ENCODE measurements at places on chromosomes 11 and 22.

GRCh38 chr11:59574467-59574866 is 41.1 kb downstream of the OSBP start:
- no peak for DNase-seq

- DNase-seq = no peak
Measured at GRCh38 chr11:62830904-62831519, 839 bp downstream of the STX5 start.

GRCh38 chr11:93500759-93501158 is 42.4 kb downstream of the SMCO4 start:
- DNase-seq = no peak

DNA sequence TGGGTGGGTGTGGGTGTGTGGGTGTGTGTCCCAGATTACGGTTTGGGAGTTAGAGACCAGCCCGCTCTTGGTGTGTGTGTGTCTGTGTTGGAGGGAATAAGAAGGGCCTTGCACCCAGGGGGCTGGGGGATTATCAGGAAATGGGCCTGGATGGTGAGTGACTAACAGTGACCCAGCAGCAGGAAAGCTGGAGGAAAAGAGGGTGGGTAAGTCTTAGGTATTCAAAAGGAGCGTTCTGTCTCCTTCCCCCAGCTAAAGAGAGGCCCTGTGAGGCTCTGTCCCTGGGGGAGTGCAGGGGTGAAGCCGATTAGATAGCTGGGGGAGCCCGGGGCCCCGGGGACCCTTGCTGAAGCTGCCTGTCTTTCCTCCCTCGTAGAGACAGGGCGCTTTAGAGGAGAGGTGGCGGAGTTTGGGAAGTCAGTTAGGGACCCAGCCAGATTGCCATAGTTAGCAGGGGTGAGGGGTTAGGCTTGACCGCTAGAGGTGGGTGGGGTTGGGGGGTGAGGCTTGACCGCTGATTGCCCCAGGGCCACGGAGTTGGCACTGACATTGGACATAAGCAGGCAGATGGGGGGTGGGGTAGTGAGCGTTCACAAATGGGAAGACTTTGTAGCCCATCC is 1.5 kb downstream of the OAF start:
- DNase-seq = no peak

- no peak for DNase-seq
Measured at GRCh38 chr11:111982541-111983186, 42.5 kb upstream of the DLAT start.

DNA sequence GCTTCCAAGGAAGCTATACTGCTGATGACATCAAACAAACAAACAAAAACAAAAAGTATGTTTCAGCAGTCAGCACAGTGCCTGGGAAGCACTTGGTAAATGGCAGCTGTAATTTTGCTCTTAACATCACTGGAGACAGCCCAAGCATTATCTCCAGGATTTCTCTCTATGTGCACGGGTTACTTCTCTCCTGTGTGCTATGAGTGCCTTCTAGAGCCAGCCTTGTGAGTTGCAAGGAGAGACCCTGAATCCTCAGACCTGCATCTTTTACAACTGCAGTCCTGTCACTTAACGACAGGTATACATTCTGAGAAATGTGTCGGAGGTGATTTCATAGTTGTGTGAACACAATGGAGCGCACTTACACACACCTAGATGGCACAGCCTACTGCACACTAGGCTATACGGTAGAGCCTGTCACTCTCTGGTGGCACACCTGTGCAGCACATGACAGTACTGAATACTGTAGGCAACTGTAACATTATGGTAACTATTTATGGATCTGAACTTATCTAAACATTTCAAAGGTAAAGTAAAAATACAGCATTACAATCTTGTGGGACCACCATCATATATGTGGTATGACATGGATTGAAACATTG is 662.5 kb upstream of the B3GAT1 start:
- DNase-seq = no peak

DNA sequence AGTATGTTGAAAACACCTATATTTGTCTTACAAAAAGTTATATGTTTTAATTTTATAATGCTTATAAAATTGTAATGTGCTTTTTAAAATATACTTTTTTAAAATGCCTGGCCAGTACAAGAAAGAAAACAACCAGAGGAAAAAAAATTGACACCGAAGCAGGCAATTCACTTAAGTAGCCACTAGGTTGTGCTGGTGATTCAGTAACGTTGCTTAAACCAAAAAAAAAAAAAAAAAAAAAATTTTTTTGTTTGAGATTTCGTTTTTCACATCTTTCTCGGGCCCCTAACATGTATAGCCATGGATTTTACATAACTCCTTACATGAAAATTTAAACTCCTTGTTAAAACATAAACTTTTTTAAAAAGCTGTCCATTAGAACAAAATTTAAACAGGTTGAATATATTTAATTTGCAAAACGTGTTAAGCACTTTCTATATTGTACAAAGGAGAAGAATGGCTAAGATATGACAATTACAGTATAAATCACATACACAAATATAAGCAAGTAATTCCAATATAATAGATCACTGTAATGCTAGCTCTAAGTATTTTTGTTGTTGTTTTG is 9.2 kb downstream of the OR8B4 start:
- DNase-seq = no peak

DNA sequence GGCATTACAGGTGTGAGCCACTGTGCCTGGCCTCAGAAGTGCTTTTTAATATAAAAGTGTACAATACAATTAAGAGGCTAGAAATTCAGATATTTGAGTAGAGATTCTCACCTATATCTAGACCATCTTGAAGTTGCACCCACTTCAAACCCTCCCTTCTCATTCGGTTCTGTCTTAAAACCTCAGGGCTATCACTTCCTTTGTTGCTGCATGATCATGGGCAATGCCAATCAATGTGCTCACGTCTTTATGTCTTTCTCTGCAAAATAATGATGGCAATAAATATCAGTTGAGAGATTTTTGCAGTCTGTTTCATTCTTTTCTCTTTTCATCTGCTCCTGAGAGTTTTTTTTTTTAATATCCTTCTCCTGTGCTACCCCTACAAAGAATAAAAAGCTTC is 9.3 kb upstream of the NUP160 start:
- no peak for DNase-seq

GRCh38 chr11:126136507-126136906 is 73.8 kb upstream of the CDON start:
- DNase-seq = no peak

GRCh38 chr11:45879803-45880686 is 5.4 kb upstream of the MAPK8IP1 start:
- no peak for DNase-seq

DNA sequence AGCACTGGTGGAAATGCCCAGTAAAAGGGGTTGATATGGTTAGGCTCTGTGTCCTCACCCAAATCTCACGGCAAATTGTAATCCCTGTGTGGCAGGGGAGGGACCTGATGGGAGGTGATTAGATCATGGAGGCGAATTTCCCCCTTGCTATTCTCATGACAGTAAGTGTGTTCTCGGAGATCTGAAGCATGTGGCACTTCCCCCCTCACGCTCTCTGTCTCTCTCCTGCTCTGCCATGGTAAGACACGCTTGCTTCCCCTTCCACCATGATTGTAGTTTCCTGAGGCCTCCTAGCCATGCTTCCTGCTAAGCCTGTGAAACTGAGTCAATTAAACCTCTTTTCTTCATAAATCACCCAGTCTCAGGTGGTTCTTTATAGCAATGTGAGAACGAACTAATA is 37.4 kb downstream of the PACSIN2 start:
- DNase-seq = no peak

- no peak for DNase-seq
Measured at GRCh38 chr11:38095268-38095667, 1497.2 kb upstream of the RAG2 start.

GRCh38 chr22:23777776-23778576 is 5.3 kb downstream of the MMP11 start:
- DNase-seq = no peak

- DNase-seq = no peak
Measured at GRCh38 chr11:93623179-93623578, 38.3 kb upstream of the CEP295 start.

DNA sequence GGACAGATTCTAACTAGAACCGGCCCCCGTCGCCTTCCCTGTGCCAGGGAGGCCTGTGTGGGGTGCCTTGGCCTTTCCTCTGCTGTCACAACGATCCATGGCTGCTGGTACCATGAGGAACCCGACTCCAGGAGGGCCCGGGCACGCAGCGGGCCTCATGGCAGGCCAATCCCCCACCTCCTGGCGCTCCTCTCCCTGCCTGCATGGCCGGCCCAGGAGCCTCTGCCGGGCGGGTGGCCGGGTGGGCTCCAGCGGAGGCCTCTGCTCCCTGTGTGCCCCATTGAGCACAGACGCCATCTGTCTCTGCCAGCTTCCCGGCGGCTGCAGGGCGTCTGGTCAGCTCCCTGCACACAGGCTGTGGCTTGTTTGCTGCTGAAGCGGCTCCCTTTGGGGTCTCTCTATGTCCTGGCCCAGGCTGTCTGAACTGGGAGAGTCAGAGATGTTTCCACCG is 86.5 kb downstream of the MYEOV start:
- DNase-seq = no peak

GRCh38 chr11:109769858-109770257 is 323.3 kb upstream of the ZC3H12C start:
- DNase-seq = no peak

DNA sequence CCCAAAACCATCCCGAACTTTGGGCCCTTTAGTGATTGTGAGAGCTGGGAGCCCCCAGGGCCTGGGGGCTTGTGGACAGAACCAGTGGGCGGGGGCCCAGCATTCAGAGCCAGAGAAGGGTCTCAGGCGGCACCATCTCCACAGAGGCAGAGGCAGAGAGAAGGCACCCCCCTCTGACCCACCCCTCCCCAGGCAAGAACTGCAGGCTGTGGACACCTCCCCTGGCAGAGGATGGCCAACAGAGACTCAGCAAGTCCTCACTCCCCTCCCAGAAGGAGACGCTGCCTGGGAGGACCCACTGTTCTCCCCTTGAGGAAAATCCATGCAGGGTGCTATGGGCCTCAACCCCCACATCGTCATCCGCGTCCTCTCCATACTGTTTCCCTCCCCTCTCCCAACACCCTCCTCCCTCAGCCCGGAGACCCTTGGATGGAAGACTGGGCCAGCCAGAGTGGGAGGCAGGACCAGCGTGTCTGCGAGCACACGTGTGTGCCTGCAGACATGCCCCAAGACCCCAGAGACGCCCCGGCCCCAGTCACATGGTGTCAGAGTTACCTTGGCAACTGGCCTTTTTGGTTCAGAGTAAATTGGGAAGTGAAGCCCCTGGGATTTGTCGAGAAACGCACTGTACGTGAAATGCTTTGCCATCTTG is 42.6 kb downstream of the KCNC1 start:
- DNase-seq = no peak

- DNase-seq = no peak
Measured at GRCh38 chr11:2271077-2271326, 614 bp upstream of the ASCL2 start.

DNA sequence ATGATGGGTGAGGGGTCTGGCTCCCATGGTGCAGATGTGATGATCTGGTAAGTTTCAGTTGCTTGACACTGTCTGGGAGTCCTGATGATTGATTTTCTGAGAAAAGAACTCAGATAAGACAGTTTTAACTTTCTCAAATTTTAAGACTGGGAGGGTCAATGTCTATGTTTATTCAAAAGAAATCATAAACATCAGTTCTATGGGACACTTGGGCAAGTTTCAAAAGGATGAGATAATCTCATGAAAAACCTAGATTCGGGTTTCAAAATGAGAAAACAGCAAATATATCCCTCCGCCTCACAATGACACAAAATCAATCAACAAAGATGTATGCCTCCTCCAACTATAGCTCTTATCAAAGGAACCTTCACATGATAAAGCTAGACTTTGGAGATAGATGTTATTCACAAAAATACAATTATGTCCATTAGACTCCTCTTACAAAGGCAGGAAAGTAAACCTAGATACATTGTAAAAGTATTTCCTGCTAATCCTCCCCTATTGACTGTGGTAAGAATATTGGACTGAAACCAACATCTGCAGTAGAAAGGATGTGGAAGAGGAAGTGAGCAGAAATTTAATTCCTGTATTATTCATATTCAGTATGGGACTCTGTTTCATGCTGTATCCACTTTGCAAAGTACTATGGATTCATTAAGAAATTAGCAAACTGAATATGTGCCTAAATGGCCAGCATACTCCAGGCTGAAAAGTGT is 21.6 kb downstream of the SVIP start:
- no peak for DNase-seq

DNA sequence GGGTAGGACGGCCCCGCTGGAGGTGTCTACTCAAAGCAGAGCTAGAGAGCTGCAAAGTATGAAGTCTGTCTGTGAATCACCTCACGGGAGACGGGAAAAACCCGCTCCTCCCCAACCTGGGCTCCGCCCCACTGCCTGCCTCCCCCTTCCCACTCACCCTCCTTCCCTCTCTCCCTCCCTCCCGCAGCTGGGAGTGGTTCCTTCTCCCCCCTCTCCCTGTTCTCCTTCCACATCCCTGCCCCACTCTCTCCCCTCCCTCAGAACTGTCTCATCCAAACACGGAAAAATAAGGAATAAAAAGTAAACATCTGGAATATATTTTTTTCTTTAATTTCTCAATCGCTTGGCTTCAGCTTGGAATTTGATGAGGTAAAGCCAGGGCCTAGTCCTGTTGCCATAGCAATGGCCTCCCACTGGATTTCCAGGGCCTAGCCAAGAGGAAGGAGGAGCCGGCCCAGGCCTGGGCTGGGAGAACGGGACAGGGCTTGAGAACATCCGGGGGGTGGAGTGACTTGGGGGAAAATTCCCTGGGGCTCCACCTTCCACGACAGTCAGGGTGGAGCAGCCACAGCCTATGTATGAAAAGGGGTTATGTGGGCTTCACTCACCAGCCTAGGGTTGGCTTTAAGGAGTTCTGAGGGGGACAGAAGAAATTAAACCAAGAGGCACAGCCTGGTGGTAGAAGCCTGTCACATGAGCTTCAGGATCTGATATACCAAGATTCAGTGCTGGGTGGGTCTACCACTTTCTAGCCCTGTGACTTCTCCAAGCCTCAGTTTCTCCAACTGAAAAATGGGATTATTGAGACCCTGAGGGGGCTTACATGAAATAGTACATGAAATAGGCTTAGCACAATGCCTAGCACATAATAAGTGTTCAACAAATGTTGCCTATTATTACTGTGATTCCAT is 2.2 kb downstream of the TNKS1BP1 start:
- DNase-seq = no peak

- no peak for DNase-seq
Measured at GRCh38 chr11:63767565-63768236, 874 bp downstream of the ZFTA start.

DNA sequence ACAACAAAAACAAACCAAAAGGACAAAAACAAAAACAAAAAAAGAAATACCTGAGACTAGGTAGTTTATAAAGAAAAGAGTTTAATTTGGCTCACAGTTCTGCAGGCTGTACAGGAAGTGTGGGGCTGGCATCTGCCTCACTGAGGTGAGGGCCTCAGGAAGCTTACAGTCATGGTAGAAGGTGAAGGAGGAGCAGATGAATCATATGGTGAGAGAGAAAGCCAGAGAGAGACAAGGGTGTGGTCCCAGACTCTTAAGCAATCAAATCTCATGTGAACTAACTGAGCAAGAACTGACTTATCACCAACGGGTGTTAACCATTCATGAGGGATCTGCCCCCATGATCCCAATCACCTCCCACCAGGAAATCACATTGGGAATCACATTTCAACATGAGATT is 58.8 kb upstream of the ZBED5 start:
- no peak for DNase-seq

GRCh38 chr11:6626971-6627761 is 7.9 kb upstream of the TPP1 start:
- DNase-seq = no peak

- no peak for DNase-seq
Measured at GRCh38 chr22:37241351-37242142, 2.5 kb downstream of the RAC2 start.

GRCh38 chr22:50310031-50310722 is 2.7 kb upstream of the PLXNB2 start:
- no peak for DNase-seq

GRCh38 chr11:17408026-17408425 is 19.6 kb upstream of the KCNJ11 start:
- DNase-seq = no peak
